ENCODE measurements at places on chromosomes 12 and 14.
A peak's percentile ranks its signal among the peaks of the same experiment; 100 is the strongest.

- DNase-seq, result no peak
Observed at GRCh38 chr12:73973486-73973885, 564.1 kb upstream of the ATXN7L3B start.

- no peak for DNase-seq
Observed at GRCh38 chr12:80031229-80031628, 68.1 kb upstream of the OTOGL start.

GRCh38 chr12:54131641-54132280, 57.0 kb downstream of the SMUG1 start:
- no peak for DNase-seq

DNA sequence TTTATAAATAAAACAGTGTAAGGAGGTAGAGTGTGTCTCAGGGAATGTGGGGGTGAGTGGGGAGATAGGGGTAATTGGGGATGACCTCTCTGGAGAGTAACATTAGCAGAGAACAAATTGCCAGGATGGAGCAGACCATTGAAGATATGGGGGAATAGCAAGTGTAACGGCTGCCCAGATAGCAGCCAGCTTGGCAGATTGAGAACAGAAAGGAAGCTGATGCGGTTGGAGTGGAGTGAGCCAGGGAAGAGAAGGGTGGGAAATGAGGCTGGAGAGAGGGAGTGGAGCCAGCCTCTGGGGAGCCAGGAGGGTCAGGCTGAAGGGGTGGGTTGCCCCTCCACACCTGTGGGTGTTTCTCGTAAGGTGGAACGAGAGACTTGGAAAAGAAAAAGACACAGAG, 5.6 kb upstream of the ADCK1 start:
- no peak for DNase-seq

- DNase-seq, result no peak
Observed at GRCh38 chr14:53948205-53948884, 8.3 kb downstream of the BMP4 start.

DNA sequence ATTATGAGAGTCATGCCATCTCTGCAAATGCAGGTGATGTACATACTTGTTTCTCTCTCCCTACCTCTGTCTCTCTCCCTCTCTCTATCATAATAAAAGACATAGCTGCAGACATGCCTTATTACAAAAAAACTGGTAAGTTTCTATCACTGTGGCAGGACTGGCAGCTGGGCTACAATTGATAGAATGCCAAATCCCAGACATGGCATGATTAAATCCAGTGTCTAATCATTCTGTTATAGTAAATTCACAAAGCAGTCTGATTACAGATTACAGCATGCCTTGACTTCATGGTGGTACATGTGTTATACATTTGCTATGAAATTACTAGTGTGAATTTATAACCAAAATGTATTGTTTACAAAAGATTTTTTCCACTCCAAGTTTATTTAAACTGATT, 854.7 kb downstream of the TMTC2 start:
- DNase-seq, result no peak

DNA sequence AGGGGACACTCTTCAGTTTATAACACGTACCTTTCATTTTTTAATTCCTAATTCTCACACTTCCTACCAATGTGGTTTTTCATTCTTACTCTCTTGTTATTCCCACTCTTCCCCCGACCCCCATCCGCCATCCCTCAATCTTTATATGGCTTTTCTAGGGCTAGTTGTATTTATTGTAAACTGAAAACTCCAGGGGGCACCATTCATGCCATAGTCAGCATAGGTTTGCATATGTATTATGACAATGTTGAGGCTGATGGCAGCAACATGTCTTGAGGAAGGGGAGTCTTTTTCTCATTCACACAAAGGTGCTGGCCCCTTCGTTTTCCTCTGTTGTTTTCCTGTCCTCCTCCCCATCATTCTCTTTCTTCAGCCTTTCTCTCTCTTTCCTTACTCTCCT, 27.7 kb upstream of the LTA4H start:
- DNase-seq, result no peak

GRCh38 chr12:110549716-110550115, 33.4 kb downstream of the PPTC7 start:
- DNase-seq, result no peak

DNA sequence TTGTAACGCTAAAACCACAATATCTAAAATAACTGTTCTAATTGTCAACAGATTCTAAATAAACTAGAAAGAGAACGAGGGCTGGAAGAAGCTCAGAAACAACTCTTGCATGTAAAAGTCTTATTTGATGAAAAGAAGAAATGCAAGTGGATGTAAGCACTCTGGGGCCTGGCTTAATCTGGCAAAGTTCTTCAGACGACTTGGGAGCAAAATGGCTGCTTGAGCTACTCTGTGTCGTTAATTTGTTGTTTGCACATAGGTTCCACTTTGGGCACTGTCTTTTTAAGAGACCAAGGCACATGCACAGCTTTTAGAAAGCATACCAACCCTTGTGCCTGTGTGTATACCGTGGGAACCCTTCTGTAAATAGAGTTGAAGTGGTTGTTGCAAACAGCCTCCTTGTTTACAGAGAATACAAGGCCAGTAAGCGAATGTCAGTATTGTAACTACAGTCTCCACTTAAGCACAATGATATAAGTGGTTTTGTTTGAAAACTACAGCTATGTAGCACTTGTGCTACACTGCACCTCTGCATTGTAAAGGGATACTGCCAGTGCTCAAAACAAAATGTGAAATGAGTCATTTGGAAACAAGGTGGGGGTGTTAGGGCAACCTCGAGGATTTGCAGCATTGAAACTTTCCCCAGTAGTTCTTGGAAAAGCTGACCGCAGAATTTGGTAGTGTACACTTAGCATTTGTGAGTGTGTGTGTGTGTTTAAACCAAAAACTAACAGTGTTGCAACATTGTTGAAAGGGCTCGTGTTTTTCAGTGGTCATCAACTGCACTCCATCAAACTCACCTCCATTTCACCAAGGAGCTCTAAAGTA, 154.3 kb downstream of the CEP83 start:
- DNase-seq, result no peak

DNA sequence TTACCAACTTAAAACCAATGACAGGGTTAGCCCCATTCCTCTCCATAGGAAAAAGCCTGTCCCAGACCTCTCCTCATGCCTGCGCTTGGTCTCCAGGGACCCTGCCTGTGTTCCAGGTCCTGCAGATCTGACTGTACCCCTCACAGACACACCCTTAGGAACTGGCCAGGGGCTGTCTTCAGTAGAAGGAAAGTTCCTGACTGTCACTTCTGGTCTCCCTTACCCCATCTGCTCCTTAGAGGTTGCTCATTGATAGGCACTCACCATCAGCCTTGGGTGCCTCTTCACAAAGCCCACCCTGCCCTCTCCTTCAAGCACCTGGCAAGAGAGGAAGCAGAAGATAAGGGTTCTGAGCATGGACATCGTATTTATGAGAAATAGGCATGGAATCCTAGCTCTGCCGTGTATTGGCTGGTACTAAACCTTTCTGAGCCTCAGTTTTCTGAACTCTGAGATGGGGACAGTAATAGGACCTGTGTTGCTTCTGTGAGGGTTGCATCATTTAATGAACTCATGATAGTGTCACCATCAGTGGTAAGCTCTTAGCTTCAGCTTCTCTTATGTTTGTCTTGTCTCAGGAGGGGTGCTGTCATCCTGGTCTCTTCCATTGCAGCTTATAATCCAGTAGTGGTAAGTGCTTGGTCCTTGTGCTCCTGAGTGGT, 7.5 kb downstream of the DHRS2 start:
- DNase-seq, result no peak

GRCh38 chr12:113528606-113529293, 57.1 kb upstream of the LHX5 start:
- DNase-seq, result no peak

- DNase-seq, result no peak
Observed at GRCh38 chr14:98634043-98634820, 637.8 kb downstream of the BCL11B start.

- DNase-seq, result no peak
Observed at GRCh38 chr12:67813456-67813904, 164.9 kb downstream of the DYRK2 start.

GRCh38 chr12:99917711-99918402, 66.9 kb downstream of the ANKS1B start:
- DNase-seq, result no peak

DNA sequence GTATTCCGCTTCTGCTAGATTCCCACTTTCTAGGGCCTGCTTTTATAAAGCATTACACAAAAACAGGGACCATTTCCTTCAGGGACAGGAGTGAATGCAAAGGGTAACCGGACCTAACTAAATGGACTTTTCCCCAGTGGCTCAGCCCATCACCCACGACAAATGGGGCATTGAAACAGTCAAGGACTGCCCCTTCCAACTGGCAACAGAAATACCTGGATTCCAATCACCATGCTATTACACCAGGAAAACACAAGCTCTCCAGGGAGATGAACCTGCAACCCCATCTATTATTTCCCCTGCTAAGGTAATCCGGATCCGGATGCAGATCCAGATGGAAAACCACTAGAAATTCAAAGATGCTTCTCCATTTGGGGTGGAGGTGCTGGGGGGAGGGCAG, 1.0 kb downstream of the MPHOSPH9 start:
- no peak for DNase-seq

GRCh38 chr14:56515739-56516138, 63.9 kb upstream of the TMEM260 start:
- no peak for DNase-seq

DNA sequence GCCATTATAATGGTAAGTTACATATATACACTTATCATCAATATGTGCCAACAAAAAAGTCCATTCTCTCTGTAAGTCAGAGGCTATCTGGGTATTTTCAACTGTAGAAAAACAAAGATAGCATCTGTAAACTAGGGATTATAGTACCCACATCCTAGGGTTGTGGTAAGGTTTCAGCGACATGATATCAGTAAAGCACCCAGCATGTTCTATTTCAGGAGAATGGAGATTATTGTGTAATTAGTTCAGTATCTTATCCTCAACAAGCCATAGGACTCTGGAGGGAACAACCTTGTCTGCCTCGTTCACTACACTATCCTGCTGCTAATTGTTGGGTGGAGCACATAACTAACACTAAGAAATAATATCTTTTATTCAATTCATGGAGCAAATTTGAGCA, 19.7 kb upstream of the CKAP4 start:
- no peak for DNase-seq

DNA sequence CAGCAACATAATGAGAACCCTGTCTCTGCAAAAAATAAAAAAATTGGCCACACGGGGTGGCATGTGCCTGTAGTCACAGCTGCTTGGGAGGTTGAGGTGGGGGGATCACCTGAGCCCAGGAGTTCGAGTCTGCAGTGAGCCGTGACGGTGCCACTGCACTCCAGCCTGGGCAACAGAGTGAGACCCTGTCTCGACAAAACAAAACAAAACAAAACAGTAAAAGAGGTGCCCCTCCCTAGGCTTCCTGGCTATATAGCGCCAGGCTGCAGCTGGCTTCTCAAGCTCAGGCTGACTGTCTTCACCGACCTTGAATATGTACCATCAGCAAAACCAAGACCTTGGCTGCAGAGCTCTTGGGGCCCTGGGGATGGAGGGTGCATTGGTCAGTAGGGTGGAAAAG, 29.4 kb downstream of the TSPAN9 start:
- DNase-seq, result no peak

DNA sequence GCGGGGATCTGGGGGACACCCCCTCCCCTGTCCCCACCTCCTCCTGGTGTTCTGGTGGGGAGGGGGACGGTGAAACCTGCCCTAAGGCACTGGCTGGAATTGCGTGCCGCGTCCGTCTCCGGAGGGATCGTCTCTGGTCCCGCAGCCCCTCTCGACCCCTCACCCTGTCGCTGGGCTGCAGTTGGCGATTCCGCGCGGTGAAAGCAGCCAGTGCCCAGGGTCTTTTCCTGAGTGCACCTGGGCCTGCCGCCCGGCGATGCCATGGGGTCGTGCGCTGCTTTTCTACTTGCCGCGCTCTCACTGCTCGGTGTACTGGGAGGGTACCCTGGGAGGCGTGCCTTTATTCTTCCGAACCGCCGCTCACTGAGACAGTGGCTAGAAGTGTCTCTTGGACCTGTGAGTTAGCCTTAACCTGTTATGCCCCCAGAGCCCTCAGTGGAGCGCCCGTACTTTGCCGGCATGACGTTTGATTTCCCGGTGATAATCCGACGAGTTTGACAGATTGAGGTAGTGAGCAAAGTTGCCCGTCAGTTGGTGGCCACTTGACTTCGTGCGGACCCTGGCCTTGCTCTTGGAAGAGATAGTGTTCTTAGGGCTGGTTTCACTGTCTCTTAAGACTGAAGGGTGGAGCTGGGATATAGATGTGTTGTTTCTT, 788 bp downstream of the SFSWAP start:
- no peak for DNase-seq

DNA sequence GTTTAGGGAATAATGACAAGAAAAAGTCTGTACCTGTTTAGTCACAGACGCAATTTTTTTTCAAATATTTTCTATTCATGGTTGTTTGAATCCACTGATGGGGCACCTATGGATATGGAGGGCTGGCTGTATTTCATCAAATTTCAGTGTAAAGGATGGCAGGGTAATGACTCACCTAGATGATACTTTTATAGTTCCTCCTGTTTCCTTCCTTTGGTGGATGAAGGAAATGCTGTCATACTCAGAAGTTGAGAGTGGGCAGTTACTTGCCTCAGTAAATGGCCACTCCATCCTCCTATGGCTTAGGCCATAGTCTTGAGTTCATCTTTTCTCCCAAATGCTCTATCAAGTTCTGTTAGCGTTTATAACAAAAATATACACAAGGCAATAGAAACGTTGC, 18.9 kb upstream of the C12orf71 start:
- DNase-seq, result no peak

GRCh38 chr12:92721656-92722055, 18.9 kb downstream of the PLEKHG7 start:
- DNase-seq, result no peak

GRCh38 chr12:39986674-39987073, 119.2 kb downstream of the SLC2A13 start:
- no peak for DNase-seq

DNA sequence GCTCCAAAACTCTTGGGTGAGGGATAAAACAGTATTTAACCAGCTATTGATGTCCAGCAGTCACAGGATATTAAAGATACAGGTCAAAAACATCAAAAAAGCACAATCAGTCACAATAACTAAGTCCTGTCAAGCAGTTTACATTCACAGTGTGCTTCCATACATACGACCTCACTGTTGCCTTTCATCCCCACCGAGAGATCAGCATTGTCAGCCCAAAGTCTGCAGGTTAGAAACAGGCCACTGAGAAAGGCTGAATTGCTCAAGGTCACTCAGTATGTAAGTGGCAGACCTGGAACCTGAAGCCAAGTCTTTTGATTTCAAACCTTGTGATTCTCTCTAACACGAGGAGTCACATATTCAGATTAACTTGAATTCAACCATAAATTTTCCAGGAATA, 124.9 kb downstream of the GXYLT1 start:
- no peak for DNase-seq

GRCh38 chr14:73476451-73476931, 14.2 kb upstream of the RIOX1 start:
- DNase-seq, result peak; percentile 46

GRCh38 chr12:26088998-26089397, 35.8 kb downstream of the BHLHE41 start:
- DNase-seq, result no peak

GRCh38 chr14:64194404-64194803, 99.8 kb downstream of the ESR2 start:
- no peak for DNase-seq

- DNase-seq, result no peak
Observed at GRCh38 chr12:64192644-64193444, 29.3 kb downstream of the KICS2 start.

- DNase-seq, result no peak
Observed at GRCh38 chr14:104116288-104116755, 22.1 kb upstream of the KIF26A start.

- no peak for DNase-seq
Observed at GRCh38 chr12:98651328-98651727, 6.2 kb downstream of the APAF1 start.

GRCh38 chr14:74579447-74580274, 32.4 kb downstream of the LTBP2 start:
- no peak for DNase-seq

Data from caudate nucleus (tissue), 63 donors.